ENCODE measurements at places on chromosomes 2 and 18.

- DNase-seq = no peak
Observed at GRCh38 chr2:164597983-164598382, 23.3 kb downstream of the GRB14 start.

- DNase-seq = no peak
Observed at GRCh38 chr2:169525434-169525833, 15.9 kb downstream of the KLHL41 start.

GRCh38 chr2:107545851-107546250 lies 280.8 kb upstream of the RGPD4 start:
- DNase-seq = no peak

GRCh38 chr18:74148543-74149070 lies 284 bp downstream of the TIMM21 start:
- DNase-seq = no peak

DNA sequence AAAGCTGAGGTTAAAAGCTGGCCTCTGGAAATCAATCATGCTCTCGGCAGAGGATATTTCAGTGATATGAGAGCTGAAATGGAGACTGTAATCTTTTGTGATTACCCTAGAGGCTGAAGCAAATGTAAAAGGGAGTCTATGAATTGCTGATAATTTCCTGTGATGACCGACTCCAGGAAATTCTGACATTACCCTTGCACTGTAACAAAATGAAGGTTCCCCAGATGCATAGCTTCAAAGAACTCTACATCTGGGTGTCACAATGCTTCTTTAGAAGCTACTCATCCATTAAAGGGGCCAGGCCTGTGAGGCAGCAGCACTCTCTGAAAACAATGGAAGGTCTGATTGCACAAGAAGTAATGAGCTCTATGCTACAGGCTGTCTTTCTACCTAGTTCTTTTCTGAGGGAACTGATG lies 268.2 kb upstream of the SESTD1 start:
- no peak for DNase-seq

DNA sequence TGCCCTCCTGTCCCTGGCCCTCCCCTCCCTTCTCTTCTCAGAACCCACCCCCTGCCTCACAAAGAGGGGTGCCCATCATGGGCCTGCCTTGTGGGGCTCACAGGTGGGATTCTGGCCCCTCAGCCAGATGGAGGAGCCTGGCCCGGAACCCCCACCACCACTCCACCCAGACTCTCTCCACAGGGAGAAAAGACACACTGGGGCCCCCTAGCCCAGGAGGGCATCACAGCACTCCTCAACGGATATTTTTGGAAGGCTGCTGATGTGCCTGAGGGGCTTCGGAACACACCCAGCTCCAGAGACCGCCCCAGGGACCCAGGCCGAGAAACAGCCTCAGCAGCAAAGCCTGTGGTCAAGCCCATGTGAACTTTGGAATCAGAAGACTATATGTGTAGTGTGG lies 9.9 kb downstream of the KCNIP3 start:
- DNase-seq = no peak

- no peak for DNase-seq
Observed at GRCh38 chr2:129908721-129909373, 70.6 kb upstream of the RAB6C start.

DNA sequence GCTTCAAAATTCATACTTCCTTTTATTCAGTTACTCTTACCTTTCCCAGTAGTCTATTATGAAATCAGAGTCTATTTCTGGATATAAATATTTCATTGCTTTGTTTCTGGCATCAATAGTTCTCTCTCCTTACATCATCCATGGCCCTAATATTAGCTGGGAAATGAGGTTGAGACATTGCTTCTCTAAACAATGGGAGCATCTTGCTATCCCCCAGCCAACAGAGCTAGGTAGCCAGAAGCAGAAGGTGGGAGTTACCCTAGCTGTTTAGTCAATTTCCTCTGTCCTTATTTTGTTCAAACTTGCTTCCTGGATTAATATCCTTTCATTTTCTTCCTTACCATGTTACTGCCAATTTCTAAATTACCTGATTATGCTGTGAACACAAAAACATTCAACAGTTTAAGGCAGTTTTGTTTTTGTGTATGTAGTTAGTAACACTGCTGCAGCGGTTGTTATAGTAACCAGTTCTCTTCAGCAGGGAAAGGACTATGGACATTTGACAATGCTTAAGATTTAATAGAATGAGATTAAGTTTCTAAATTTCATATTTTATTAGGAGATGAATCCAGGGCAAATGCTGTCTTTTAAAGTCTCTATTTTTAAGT lies 160.5 kb upstream of the KCNJ3 start:
- no peak for DNase-seq

GRCh38 chr2:212005085-212005671 lies 533.4 kb downstream of the ERBB4 start:
- DNase-seq = no peak

DNA sequence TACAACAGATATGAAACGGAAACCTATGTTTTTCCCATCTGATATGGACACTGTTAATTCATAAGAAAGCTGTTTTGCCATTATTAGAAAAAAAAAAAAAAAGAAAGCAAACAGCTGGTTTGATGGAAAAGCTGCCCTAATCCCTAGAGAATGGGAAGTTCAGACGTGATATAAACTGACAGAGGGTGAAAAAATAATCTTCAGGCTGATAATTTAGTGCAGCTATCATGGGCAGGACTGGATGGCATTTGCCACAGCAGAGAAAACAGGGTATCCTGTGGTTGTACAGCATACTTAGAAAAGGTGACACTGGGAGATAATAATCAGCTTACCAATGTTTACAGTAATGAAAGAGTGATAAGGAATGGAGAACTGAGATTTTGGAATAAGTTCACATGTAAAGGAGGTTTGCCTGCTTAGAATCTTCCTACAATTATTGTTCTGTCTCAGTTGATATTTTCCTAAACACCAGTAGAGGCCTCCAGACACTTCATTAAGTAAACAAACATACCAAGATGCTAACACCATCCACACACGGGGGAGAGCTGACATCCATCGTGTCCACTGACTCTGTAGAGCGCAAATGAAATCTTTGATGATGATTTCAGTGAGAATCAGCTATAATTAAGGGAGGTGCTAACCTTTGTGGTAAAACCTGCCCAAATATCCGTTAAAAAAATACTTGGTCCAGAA lies 211.6 kb upstream of the MMADHC start:
- DNase-seq = no peak

GRCh38 chr18:54932472-54932871 lies 26.8 kb downstream of the CCDC68 start:
- no peak for DNase-seq

GRCh38 chr18:25279556-25279955 lies 72.4 kb downstream of the ZNF521 start:
- DNase-seq = no peak

- DNase-seq = no peak
Observed at GRCh38 chr2:184174493-184175104, 423.7 kb upstream of the ZNF804A start.

DNA sequence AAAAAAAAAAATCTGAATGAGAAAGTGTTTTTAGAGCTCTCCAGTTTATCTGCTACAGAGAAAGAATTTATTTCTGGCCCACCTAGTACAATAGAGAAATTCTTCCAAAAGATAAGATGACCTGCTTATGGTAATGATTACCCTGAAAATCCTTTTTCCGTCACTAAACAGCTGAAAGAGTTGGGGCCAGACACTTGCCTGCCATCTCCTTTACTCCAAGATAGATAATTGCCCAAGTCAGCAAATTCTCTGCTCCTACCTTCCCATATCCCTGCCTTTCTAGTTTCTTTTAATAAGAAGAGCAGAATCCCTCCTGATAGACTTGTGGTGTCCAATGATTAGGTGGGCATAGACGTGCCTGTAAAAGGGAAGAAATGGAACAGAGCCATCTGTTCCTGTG lies 28.1 kb downstream of the EIF4E2 start:
- DNase-seq = no peak

- no peak for DNase-seq
Observed at GRCh38 chr2:241976296-241976695, 106.8 kb downstream of the RTP5 start.

- no peak for DNase-seq
Observed at GRCh38 chr2:67839668-67840067, 223.1 kb downstream of the C1D start.

DNA sequence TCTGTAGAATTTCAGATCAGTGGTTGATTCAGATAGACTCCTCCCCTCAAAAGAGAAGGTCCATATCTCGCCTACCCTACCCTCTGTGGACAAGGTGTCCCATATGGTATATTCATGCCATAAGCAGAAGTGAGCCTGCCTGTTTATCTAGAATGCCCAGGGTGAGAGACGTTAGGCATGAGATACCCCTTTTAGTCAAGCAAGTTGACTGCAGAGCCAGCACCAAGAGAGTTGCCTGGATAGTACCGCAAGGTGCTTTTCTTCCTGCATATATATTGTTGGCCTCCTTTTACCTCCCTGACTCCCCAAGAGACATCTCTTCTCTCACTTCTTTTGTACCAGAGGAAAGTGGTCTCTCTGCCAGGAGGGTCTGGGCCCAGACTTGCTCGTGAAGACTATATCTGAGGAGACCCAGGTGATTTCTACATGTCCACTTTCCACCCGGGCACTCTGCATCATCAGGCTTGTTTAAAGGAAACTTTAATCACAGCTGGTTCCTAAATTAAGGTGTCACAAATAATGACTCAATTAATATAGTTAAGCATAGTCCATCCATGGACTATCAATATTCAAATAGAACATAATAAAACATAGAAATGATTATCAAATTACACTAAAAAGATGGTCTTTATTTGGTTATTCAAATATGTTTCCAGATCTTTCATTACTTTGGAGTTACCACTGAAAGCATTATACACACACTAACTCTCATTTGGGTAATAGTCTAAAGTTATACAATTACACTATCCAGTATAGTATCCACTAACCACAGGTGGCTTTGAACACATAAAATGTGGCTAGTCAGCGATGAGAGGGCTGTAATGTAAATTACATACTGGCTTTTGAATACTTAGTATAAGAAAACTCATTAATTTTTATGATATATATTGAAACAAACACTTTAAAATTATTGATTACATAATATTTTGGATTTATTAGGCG lies 4.1 kb downstream of the ITGA4 start:
- no peak for DNase-seq

GRCh38 chr2:85811180-85812093 lies 57.6 kb downstream of the ATOH8 start:
- no peak for DNase-seq

DNA sequence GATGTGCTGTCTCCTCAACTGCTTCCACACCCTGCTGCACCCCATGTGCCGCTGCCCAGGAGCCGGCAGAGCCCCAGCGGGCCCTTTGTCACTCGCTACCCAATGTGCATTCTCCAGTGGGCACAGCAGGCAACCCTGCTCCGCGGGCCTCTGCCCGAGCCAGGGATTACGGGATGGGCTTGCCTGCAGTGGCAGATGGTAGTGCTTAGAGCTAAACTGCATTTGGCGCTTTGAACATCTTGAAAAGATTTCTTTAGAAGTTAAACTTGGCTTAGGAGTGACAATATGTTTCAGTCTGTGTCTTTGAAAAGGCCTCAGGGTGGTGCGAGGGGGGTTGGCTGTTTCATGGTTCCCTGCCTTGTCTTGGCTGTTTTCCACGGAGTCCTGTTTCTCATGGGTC lies 84.0 kb upstream of the BOD1L2 start:
- no peak for DNase-seq

GRCh38 chr2:193989645-193990044 lies 1667.4 kb upstream of the SLC39A10 start:
- DNase-seq = no peak

DNA sequence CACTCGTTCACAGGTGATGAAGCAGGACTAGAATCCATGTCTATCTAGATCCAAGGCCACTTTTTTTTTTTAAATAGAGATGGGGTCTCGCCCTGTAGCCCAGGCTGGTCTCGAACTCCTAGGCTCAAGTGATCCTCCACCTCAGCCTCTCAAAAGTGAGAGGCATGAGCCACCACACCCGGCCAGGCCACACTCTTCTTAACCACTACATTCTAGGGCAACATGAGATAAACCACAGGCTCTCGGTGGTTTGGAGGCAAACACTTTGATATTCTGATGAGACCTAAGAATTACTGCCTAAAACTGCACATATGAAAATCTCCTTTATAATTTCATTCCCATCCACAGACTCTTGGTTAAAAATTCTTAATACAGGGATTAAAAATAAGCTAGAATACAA lies 51.8 kb downstream of the USP34 start:
- DNase-seq = no peak

DNA sequence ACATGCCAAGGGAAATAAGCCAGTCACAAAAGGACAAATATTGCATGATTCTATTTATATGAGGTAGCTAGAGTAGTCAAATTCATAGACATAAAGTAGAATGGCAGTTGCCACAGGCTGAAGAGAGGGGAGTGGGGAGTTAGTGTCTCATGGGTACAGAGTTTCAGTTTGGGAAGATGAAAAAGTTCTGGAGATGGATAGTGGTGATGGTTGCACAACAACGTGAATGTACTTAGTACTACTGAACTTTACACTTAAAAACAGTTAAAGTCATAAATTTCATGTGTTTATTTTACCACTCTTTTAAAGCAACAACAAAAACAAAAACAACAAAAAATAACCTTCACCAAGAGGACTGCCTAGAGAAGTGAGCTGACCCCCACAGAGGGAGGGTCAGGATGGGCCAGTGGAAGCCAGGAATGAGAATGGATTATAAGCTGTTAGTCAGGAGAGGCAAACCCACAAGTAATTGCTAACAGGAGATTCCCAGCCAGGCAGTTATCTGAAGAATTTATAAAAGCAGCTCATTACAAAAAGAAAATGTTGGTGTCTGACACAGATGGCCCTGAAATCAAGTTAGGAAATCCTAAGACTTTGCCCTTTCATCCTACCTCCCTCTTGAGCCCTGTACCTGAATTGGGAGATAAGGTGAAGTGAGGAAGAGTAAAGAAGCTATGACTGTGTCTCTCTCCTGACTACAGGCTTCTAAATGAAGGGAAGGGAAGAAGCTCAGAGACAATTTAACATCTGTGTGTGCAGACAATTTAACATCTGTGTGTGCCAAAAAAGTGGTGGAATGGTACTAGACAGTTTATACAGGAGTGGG lies 263.4 kb downstream of the PDE11A start:
- no peak for DNase-seq

GRCh38 chr2:88331239-88331638 lies 121.3 kb downstream of the FOXI3 start:
- no peak for DNase-seq

DNA sequence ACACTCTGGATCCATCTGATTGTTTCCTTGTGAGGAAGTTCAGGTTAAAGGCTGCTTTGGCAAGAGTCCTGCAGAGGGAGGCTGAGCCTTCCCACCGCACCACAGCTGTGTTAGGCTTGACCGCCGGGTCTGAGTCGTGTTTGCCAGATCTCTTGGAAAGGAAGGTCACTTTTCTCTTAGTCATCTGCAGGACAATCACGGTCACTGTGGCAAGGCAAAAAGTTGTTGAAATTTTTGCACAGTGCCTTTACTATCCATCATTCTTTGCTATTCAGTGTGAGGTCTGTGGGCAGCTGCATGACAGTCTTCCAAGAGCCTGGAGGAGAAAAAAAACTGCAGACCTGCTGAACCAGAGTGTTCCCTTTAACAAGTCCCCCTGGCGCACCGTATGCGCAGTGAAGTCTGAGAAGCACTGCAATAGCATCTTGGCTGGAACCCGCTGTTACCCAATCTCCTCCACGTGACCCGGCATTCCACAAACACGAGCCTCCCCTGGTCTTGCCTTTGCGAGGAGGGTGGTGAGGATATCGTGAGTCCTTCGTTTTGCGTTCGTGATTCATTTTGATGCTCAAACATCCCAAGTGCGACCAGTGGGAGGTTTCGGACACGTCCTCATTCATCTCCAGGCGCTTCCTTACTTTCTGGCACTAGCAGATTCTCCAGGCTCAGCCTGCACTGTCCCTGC lies 23.0 kb downstream of the BIN1 start:
- no peak for DNase-seq

- DNase-seq = no peak
Observed at GRCh38 chr2:99420031-99420430, 69.8 kb downstream of the REV1 start.

- DNase-seq = no peak
Observed at GRCh38 chr2:120597595-120598193, 138.0 kb upstream of the GLI2 start.

All from GM19239 (cell line).